ENCODE measurements at places on chromosomes 4 and X.

- peak; percentile 11 for DNase-seq
Observed at GRCh38 chr4:106358899-106359298, 9.7 kb downstream of the GIMD1 start.

DNA sequence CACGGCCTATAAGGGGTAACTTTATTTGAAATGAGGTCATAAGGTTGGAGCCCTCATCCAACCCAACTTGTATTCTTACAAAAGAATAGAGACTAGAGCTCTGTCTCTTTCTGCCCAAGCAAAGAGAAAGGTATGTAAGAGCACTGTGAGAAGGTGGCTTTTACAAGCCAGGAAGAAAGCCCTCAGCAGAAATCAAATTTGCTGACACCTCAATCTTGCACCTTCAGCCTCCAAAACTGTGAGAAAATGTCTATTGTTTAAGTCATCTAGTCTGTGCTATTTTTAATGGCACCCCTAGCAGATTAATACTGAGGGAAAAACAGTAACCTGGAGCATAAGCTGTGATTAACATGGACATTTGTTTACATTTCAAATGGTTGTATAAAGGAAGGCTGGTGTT, 860.7 kb downstream of the PCDH7 start:
- no peak for DNase-seq

DNA sequence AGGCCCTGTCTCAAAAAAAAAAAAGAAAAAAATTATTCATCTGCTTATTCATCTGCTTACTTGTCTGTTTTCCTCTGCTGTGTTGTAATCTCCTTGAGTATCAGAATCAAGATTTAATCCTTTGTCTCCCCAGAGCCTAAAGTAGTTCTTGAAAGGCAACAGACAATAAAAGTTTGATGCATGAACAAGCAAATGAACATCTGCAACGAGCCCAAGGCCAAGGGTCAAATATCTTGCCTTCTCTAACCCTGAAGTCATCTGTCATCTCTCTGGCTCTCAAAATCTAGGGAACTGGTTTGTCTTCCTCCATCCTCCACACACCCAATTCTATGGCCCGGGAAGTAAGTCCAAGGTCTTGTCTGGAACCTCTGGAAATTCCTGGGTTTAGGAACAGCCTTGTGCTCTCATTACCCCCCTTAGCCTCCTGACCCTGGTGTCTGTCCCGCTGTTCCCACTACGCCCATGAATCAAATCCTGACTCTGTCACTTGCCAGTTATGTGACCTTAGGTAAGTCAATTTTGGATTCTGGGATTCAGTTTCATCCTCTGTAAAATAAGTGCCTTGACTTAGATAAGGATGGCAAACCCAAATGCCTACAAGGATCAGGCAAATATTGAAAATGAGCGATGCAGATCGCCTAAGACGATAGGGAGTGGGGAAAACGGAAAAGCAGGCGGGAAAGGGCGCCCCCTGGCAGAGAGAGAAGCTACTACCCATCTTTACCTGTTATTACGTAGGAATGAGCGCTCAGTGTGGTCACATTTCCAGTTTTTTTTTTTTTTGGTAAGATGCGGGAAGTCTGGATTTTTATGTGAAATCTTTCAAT, 102.7 kb upstream of the DHX15 start:
- DNase-seq, result no peak

DNA sequence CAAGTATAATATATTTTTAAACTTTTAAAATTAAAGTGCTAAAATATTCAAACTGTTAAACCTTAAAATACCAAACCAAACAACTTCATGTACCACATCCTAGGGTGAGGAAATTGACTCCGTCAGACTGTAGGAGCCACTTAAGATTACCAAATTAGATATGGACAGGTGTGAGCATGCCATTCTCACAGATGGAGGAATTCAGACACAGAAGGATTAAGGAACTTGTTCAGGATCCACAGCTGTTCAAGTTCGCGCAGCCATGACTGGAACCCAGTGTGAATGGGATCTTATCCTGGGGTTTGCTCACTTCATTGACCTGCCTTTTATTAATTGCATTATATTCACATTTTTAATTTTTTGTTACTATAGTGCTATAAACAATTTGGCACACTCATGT, 224.9 kb upstream of the PCDH7 start:
- DNase-seq, result no peak

DNA sequence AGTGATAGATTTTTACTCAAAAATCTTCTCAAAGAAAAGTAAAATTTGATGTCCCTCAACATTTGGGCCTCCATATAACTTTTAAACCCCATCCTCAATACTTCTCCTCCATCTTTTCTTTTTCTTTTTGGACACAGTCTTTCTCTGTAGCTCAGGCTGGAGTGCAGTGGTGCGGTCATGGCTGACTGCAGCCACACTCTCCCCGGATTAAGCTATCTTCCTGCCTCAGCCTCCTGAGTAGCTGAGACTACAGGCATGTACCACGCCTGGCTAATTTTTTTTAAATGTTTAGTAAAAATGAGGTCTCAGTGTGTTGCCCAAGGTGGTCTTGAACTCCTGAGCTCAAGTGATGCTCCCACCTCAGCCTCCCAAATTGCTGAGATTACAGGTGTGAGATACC, 33.1 kb downstream of the KDM6A start:
- DNase-seq, result no peak

- no peak for DNase-seq
Observed at GRCh38 chrX:40263014-40263560, 165.3 kb upstream of the BCOR start.

GRCh38 chr4:82352825-82353366, 20.9 kb downstream of the HNRNPD start:
- DNase-seq, result no peak

GRCh38 chrX:106935175-106935574, 15.0 kb downstream of the CLDN2 start:
- DNase-seq, result no peak

- DNase-seq, result no peak
Observed at GRCh38 chr4:41670530-41670929, 78.0 kb downstream of the PHOX2B start.

DNA sequence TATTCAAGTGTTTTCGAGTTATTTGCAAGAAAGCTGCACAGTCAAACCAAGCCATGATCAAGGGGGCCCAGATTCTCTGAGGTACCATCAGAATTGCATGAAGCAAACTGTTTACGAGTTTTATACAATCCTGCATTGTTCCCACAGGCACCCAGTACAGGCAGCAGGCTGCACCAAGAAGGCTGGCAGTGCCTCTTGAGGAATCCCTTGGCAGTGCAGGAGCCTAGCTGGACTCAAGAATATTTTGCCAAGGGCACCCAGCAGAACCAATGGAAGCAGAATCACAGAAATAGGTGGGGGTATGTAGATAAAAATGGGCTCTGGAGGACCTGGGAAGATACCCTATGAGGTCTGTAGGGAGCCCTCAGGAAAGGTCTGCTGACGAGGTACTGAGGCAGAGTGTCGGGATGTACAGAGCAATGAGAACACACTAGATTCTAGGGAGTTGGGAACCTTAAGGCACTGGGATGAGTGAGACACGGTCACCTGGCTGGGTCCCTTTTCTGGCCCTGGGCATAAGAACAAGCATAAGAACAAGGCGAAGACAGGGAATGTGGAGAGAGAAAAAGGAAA, 2.5 kb upstream of the PLP1 start:
- DNase-seq, result no peak

DNA sequence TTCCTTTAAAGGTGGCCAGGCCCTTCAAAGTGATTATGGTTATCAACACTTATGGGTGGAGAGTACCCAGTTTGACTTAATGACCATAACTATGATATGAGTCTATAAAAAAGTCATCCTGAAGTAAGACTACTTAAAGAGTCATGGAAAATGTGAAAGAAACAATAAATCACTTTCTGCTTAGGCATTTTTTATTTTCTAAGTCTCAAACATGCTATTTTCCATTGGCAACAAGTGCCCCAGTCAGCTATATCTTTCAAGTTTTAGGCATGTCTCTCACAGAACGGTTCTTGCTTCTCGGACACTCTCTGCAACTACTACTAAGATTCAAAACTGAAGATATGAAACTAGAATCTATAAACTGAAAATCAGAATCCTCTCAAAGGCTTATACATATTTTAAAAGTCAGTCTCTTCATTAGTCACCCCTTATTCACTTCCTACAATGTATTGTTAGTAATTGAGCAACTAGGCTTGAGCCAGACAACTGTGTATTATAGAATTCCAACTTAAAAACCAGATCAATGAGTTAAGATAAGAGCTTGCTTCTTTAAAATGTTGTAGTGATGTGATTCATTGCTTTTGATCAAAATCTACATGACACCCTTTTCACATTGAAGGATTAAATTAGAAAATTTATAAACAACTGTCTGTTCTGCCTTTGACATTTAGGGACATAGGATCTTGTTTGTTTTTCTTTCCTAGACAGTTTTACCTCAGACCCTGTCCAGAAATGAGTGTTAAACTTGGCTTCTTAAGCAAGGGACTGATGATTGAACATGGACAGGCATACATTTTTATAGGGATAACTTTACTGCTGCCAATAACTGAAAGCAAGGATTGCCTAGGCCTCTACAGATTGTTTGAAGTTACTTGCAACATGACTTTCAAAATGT, 2.9 kb downstream of the ANTXR2 start:
- no peak for DNase-seq

GRCh38 chrX:112866175-112866574, 25.5 kb upstream of the AMOT start:
- no peak for DNase-seq

DNA sequence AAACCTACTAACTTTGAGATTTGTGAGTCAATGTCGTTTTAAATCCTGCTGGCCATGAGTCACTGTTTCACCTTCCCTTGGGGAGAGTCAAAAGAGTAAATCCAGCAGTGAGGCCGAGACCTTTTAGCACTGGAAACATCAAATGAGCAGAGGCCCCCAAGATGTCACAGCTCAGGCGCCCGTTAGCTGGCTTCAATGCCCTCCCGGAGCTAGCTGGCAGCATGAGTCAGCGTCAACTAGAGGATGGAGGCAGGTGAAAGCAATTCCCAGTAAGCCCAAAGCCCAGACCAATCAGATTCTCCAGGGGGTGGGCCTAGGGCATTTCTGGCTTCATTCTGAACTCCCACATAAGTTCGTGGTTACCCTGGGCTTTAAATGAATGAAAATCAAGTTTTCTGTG, 170.9 kb downstream of the CLCN4 start:
- no peak for DNase-seq

DNA sequence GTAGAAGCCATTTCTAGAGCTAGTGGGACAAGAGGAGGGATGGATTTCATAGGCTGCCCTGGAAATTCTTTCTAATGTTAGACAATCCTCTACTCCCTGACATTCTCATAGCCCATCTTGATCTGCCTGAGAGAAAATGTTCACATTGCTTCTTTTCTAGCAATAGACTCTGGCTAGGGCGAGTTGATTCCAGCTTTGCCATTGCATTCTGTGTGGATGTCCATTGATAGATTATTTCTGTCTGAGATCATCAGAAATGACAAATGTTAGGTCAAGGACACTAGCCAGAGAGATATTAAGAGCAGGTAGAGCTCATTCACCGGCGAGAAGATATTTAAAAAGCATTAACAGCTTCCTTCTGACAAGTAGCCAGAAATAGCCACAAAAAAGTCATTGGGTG, 184.7 kb downstream of the LDB2 start:
- no peak for DNase-seq

- DNase-seq, result no peak
Observed at GRCh38 chr4:105991726-105992125, 96.5 kb downstream of the NPNT start.

DNA sequence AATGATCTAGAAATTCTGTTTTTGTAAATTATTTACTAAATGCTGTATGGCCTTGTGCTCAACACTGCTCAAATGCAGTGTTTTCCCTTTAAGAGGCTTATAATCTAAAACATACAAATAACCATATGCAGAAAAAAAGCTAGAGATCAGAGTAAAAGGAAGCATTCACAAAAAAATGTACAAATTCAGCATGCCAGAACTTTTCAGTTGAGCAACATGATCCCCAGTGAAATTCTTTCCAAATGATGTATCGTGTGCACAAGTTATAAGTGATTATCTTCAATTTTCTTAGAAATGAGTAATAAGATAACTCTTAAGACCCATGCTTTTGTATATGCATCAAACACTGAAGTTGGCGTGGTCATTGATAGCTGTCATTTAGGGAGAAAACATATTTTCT, 5.0 kb downstream of the GPC3 start:
- no peak for DNase-seq

GRCh38 chr4:153209410-153209809, 5.2 kb downstream of the TRIM2 start:
- no peak for DNase-seq

DNA sequence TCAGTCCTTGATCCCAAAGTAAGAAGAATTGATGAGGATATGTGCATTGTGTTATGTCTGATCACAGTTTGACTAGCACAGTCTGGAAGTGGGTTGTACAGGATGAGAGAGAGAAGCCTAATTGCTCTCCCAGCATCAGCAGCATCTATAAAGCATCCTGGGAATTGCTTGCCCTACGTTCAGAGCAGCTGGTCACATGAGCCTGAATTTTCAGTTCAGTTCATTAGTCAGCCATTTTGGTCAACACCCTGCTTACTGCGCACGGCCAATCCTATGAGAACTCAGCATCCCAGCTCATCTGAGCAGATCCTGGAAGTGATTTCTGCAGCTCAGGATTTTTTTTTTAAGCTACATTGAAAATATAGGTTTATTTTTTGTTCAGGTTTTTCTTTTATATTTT, at the start of gene RUFY3:
RUFY3 (plus strand) TSS at position 218 of the 400 bp plus-strand sequence. CDS start 610 bp downstream, outside the sequence.
- peak; percentile 91 for DNase-seq

GRCh38 chrX:10156199-10157031, at the start of gene CLCN4:
TSS of gene CLCN4 (plus strand) at chrX:10156975. CDS start at chrX:10185033, 28,058 bp downstream.
- no peak for DNase-seq

GRCh38 chr4:78665216-78665770, 110.9 kb upstream of the BMP2K start:
- no peak for DNase-seq

DNA sequence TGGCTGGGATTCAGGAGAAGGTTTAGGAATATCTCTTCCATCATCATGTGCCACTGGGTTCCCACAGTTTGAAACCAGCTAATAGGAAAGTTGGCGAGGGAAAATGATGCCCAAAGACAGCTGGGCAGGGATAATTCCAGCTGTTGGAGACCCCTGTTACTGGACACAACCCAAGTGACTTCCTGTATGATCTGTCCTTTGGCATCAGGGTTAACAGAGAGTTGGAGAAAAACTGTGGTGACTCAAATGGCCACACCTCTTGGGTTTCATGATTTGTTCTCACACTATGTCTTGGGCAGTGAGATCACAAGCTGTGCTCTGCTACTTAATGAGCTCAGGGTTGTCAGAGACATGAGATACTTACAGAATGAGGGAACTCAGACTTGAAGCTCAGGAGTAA, 3.8 kb downstream of the FGF16 start:
- DNase-seq, result no peak
